Suprapubic skin (tissue), 4 donors: ENCODE measurements at places on chromosomes 5 and 9. TPM values are rescaled to one million over a fixed set of nuclear protein-coding genes. Genes with fewer than 3 reads are reported as not detected.
A peak's percentile ranks its signal among the peaks of the same experiment; 100 is the strongest.

DNA sequence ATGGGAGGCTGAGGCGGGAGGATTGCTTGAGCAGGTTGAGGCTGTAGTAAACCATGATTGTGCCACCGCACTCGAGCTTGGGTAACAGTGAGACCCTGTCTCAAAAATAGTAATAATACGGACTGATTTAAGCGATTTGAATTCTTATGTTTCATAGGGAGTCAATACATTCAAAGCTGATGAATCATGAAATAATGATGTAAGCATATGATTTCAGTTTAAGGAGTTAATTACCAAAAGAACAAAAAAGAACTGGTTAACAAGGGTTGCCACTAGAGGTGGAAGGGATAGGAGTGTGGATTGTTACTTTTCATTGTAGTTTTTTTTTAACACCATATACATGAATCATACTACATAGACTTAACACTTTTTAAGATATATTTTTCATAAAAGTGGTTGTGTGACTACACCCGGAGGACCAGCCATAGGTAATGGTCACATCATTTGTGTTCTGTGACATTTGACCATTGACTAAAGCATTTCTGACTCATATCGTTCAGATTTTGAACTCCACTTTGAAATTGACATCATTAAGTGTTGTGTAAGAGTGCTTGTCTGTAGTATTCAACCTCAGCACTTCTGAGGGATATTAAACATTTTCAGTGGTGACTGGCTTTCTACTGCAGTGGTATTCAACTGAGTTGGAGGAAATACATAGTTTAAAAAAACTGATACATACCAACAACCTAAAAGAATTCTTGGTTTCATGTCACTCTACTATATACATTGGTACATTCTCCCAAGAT is 7.0 kb downstream of the TRMT10B start:
- DNase-seq: no peak

DNA sequence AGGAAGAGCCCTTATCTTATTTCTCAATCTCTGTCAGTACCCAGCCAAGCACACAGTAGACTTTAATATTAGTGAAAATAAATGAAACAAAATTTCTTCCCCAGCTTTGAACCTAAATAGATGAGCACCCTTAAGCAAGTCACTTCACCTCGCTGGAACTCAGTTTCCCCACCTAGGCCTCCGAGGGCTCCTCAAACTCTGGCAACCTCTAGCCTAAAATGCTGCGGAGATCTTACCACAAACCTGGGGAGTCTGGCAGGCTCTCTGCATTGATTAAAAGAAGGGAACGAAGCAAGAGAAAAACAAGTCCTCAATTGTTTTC is 326 bp downstream of the RIGI start:
- DNase-seq: no peak

DNA sequence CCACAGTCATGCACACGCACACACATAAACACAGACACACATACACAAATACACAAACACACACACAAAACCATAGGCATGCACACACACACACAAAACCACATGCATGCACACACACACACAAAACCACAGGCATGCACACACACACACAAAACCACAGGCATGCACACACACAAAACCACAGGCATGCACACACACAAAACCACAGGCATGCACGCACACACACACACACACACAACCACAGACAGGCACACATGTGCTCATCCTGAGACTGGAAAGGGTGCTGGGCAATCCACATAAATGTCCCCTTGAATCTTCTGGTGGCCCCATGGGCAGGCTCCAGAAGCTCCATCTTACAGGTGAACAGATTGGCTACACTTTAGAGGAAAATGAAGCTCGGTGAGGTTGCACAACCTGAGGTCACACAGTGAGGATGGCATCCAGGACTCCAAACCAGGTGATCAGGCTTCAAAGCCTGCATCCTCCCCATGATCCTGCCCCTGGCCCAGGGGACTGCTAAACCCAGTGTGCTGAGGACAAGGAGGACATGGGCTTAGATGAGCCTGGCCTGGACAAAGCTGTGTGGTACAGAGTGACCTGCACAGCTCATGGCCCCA is 144.8 kb downstream of the GADD45G start:
- DNase-seq: no peak

GRCh38 chr5:79191457-79191856 is 44.5 kb upstream of the JMY start:
- no peak for DNase-seq

GRCh38 chr9:129938291-129938979 is 103.2 kb downstream of the USP20 start:
- no peak for DNase-seq

DNA sequence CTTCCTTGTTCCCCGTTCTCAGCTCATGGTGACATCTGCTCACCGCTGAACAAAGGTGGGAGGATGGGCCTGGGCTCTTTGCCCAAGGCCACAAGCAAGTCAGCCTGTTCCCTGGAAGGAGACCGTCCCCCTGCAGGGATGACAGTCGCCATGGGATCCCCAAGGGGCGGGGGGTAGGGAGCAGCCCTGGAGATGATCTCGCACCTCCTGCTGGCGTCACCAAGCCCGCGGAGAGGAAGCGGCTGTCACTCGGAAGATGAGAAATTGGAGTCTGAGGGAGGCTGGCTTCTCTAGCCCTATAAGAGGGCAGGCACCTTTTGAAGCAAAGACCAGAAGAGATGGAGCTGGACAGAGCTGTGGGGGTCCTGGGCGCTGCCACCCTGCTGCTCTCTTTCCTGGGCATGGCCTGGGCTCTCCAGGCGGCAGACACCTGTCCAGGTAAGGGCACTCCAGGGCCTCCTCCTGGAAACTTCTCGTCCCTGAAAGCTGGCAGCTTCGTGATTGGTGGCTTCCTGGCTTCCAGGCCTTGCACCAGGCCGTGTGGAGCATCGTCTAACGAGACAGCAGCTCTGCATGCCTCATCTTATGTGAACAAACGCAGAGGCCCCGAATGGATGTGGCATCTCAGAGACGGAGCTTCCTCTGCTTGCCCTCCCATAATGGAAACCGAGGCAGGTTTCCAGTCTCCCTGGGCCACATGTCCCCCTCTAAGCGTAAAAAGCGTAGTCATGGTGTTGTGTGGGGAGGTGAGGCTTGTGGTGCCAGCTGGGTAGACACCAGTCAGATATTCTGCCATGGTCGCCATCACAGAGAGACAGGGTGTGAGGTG is at the start of gene FCN2:
Gene FCN2, plus strand, starts transcription at position 327 of the 829 bp plus-strand sequence. Its CDS starts 12 bp downstream, at position 339.
- peak; percentile 65 for DNase-seq

GRCh38 chr9:15416880-15417279 is 5.8 kb upstream of the SNAPC3 start:
- DNase-seq: no peak

DNA sequence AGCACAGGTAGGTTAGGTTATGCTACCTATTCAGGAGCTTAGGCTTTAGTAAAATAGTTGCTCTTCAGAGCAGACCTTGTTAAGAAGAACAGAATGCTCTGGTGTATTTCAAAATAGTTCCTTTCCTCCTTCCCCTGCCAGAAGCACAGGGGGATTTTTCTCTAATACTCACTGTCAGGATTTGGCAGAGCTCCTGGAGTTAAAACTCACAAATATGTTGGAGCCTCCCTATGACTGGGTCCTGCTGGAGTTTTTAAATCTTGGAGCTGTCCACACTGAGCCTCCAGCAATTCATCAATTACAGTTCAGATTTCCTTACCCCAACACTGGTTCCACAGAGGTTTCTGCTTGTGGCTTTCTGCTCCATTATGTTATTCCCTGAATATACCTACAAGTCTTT is 1233.8 kb upstream of the WWC1 start:
- DNase-seq: no peak

GRCh38 chr5:143892271-143892670 is 80.3 kb downstream of the HMHB1 start:
- DNase-seq: no peak

- DNase-seq: no peak
These were observed 127.8 kb downstream of the MED27 start for GRCh38 chr9:131951905-131952304.

GRCh38 chr9:134655101-134655500 is 13.5 kb downstream of the COL5A1 start:
- DNase-seq: no peak

DNA sequence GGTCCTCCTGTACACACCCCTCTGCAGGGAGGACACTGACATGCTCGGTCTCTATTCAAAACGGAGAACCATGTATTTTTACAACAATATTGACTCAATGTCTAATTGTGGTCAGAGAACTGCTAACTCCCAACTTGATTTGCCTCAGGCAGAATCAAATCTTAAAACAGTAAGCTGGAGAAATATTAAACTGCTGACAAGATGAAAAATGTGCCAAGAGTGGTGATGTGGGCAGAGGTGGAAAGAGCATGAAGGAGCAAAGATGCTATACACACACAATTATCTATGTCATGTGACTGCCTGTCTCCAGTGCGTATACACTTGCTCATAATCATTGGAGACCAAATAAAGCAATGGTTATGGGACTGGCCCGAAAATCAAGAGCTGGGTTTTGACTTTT is 556.1 kb upstream of the ZNF608 start:
- no peak for DNase-seq

DNA sequence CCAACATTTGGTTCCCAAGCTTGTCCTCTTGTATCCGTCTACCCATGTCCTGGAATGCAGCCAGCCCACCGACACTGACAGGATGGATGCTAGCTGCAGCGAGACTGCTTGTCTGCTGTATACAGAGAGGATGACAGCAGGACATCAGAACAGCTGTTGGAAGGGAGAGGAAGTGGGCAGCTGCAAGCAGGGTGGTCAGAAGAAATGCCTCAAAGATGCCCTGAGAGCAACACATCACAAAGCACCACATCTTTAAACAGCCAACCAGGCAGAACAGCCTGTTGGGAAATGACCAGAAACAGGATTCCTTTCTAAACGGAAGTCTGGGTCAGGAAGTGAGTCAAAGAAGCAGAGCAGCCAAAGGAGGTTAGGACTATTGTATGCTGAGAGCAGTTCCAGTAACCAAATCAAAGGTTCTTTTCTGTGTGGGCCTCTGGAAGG is 219.1 kb downstream of the NDUFS4 start:
- DNase-seq: no peak

GRCh38 chr5:158565017-158565789 is 534.5 kb downstream of the EBF1 start:
- DNase-seq: no peak

DNA sequence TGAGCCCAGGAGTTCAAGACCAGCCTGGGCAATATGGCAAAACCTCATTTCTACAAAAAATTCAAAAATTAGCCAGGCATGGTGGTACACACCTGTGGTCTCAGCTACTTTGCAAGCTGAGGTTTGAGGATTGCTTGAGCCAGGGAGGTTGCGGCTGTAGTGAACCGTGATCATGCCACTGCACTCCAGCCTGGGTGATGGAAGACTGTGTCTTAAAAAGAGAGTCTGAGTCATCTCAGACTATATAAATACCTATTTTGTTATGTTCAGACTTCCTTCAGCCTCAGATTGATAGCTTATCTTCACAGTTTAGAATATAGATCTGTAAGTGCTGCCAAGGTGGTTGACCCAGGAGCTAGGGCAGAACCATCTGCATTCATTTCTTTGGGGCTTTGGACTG is 1.6 kb upstream of the PAIP2 start:
- no peak for DNase-seq

GRCh38 chr9:27800159-27800558 is 226.9 kb upstream of the C9orf72 start:
- no peak for DNase-seq

DNA sequence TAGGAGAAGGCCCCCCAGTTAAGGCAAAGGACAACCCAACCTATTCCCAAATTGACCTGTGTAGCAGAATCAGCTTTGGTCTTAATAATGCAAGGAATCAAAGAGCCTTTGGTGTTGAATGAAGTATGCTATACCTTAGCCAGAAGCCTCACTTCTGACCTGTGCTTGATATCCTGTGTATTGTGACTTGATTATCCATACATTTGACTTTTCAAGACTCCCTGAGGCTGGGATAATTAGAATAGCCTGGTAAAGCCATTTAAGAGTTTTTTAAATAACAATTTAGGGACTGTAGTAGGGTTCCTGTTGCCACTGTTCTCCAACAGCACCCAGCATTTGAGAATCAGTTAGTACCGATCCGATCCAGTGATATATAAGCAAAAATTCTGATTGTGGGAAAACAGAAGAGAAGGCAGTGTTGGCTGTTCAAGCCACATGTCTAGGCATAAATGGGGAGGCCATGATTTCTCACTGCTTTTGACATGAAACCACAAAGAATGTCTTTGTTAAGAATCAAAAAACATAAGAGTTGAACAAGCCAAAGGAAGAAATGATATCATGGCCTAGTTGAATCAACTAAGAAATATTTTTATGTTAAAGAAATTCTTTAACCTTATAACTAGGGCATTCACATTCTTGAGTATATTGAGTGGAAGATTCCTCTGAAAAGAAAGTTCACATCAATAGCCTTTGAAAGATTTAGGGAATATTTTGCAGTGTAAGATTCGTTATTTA is 98.9 kb downstream of the F2RL2 start:
- no peak for DNase-seq

DNA sequence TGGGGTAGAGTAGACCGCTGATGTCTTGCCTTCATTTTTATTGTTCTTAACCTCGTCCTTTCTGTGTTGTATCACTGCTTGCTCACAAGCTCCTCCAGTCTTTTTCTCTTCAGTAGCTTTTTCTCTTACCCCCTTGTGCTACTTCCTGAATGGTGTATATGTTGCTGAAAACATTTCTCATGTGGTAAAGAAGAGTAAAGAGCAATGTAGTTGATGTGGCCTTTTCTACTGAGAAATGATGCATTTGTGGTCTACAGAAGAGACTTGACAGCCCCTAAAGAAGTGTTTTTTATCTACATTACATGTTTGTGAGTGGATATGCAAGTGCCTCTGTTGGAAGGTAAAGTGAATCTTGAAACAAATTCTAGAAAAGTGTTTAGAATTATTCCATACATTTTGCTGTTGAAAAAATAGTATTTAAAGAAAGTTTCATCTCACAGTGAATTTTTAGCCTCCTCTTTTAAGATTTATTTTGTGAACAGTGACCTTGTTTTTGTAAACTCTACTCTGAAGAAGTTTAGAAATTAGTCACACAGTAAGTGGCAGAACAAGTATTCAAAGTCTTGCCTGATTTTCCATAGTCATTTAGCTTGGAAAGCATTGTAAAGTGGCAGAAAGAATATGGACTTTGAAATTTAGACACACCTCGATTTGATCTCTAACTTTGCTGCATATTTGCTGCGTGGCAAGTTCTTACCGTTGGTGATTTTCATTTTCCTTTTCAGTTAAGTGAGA is 17.4 kb downstream of the CDC42SE2 start:
- DNase-seq: no peak

GRCh38 chr5:167785901-167786300 is 505.5 kb upstream of the WWC1 start:
- no peak for DNase-seq

GRCh38 chr5:180470361-180470760 is 23.8 kb upstream of the CNOT6 start:
- DNase-seq: peak; percentile 64

GRCh38 chr5:123116058-123116457 is 27.0 kb downstream of the PRDM6 start:
- DNase-seq: no peak

The PCDHGB4 gene
- 4.1 TPM for total RNA-seq

The LECT2 gene
- total RNA-seq: not detected

The ABLIM3 gene
- total RNA-seq: 21.4 TPM

The ADAMTS12 gene
- 0.26 TPM for total RNA-seq

The SPDL1 gene
- total RNA-seq: 7.8 TPM

The JADE2 gene
- 62.1 TPM for total RNA-seq

The TLR4 gene
- total RNA-seq: 8.5 TPM

The SNX2 gene
- 38.7 TPM for total RNA-seq

The INIP gene
- 9.0 TPM for total RNA-seq

The LCP2 gene
- 7.7 TPM for total RNA-seq

The GAS1 gene
- total RNA-seq: 45.0 TPM

The ALDH1B1 gene
- total RNA-seq: 3.5 TPM

The TEX48 gene
- not detected for total RNA-seq
